Vagina (tissue), 2 donors: ENCODE measurements at places on chromosomes 6 and 20.

GRCh38 chr6:75480425-75480824 lies 13.2 kb downstream of the FILIP1 start:
- DNase-seq: no peak

DNA sequence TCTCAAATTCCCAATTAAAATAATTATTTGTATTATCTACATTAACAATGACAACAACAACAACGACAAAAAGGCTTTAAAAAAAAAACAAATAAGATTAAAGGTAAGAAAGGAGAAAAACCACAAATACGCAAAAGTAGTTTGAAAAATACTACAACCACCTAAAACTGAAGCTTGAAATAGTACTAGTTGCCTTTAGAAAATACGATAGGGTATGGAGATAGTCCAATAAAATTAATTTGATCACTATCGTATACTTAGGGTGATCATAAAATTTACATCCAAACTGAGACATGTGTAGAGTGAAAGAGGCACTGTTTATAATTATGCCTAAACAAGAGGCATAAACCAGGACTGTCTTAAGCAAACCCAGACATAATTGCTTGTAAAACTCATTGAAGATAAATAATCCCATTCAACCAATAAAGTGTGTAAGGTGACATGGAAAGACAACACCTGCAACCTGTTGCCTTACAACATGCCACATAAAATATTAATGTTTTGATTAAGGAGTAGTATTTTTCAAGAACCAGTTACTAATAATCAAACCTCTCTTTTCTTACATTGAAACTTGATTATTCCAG lies 22.7 kb downstream of the REPS1 start:
- no peak for DNase-seq

GRCh38 chr20:19692685-19693119 lies 65.4 kb upstream of the RIN2 start:
- no peak for DNase-seq

DNA sequence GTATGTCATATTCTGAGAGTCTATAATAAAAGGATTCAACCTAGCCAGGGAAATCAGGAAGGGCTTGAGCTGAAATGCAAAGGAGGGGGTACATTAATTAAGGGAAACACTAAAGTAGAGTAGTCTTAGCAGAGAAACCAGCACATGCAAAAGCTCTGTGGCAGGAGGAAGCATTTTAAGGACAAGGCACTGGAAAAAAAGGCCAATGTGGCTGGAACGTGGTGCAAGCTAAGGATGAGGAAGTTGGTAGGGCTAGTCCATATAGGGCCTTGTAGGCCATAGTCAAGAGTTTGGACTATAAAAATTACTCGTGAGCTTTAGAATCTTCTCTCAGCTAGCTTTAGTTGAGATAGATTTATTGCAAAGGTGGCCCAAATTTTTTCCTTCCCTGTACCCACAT lies 75.2 kb upstream of the TOP1 start:
- no peak for DNase-seq

- no peak for DNase-seq
Observed at GRCh38 chr6:161536224-161536630, 262.4 kb upstream of the AGPAT4 start.

DNA sequence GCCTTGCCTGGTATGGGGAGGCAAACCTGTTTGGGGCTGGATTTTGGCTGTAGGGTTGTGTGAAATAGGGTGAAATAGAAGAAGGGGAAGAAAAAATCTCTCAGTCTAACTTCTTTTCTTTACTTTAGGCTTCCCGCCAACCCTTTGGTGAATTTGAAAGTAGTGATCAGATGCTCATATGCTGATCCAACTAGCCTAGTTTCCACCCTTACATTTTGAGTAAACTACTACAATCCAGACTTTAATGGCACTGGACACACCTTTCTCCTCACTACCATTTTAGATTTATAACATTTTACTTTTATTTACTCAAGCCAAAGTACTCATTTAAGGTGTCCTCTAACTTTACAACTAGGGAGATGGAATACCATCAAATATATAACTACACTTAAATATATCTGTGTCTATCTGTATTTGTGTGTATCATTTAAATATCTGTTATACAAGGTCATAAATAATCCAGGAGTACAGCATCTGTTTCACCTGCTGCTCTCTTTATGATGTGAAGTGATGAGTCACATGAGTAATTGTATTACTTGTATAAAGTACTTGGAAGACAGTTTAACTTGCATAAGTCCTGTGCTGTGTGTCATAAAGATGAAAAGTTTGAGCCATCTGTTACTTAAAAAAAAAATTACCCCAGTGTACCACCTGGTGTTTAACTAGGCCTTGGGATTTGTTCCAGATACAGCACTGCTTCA lies 172.1 kb downstream of the CDKAL1 start:
- no peak for DNase-seq

- DNase-seq: peak; percentile 47
Observed at GRCh38 chr20:23167431-23167830, 81.3 kb upstream of the CD93 start.

- DNase-seq: no peak
Observed at GRCh38 chr6:43804550-43805223, 34.7 kb downstream of the VEGFA start.

- peak; percentile 92 for DNase-seq
Observed at GRCh38 chr6:170179616-170180324, 111.1 kb downstream of the DLL1 start.

- DNase-seq: no peak
Observed at GRCh38 chr6:45569210-45569945, 191.6 kb upstream of the SUPT3H start.

- DNase-seq: no peak
Observed at GRCh38 chr6:11613336-11613735, 75.8 kb downstream of the TMEM170B start.

GRCh38 chr6:158009114-158009891 lies 27.6 kb downstream of the SYNJ2 start:
- no peak for DNase-seq

DNA sequence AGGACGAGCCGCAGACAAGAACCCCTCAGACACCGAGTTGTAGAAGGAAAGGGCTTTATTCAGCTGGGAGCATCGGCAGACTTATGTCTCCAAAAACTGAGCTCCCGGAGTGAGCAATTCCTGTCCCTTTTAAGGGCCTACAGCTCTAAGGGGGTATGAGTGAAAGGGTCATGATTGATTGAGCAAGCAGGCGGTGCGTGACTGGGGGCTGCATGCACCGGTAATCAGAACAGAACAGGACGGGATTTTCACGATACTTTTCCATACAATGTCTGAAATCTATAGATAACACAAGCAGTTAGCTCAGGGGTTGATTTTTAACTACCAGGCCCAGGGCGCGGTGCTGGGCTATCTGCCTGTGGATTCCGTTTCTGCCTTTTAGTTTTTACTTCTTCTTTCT lies 226.4 kb upstream of the PLCB4 start:
- no peak for DNase-seq

GRCh38 chr6:137723273-137724017 lies 143.6 kb upstream of the TNFAIP3 start:
- DNase-seq: no peak

DNA sequence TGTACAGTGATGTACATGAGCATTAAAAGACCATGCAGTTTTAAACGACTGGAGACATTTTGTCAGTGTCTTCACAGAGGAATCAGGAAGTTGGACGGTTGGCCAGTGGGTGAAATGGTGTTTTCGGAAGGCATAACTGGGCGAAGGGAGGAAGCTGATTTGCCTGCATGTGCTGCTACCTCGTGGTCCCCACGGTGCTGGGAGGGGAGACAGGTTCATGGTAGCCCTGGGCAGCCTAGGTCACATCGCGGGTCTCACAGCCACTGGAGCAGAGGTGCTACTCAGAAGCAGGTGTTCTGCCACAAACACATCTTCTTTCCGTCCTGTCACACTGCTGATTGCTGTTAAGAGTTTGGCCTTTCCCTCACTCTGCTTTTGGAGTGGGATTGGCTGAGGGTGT lies 35.2 kb downstream of the HIVEP1 start:
- DNase-seq: no peak

GRCh38 chr6:128039543-128039942 lies 138.7 kb upstream of the THEMIS start:
- DNase-seq: no peak

DNA sequence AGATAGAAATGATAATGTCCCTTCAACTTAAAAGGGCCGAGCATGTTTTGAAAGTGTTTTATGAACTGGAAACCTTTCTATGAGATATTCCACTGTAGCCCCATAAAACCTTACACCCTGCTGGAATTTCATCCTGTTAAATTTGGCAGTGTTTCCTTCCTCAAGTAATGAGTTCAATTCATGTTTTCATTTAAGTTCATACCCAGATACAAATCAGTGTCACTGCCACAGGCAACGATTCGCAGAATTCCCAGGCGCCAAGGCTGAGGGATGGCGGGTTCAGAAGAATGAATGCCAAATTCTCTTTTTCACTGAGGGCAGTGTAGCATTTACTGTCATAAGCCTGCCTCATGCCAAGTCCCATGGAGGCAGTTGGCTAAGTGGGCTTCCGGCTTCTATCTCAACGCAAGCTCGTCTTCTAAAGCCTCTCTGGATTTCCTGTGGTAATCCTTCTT lies 511.8 kb upstream of the ID4 start:
- no peak for DNase-seq

DNA sequence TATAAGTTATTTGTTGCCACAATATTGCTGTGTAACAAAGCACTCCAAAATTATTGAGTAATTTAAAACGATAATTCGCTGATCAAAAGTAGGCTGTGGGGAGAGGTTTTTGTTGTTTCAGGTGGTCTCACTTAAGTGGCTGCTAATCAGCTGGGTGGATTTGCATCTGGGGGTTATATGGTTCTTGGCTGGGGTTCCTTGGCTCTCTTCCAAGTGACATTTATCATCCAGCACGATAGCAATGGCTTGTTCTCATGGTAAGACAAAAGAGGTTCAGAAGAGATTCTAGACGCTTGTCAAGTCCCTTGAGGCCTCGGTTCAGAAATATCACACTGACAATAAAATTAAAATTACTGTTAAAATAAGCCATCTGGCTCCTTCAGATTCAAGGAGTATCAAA lies 1648.8 kb downstream of the GRIK2 start:
- no peak for DNase-seq

GRCh38 chr6:40135491-40136072 lies 201.3 kb upstream of the MOCS1 start:
- DNase-seq: no peak

DNA sequence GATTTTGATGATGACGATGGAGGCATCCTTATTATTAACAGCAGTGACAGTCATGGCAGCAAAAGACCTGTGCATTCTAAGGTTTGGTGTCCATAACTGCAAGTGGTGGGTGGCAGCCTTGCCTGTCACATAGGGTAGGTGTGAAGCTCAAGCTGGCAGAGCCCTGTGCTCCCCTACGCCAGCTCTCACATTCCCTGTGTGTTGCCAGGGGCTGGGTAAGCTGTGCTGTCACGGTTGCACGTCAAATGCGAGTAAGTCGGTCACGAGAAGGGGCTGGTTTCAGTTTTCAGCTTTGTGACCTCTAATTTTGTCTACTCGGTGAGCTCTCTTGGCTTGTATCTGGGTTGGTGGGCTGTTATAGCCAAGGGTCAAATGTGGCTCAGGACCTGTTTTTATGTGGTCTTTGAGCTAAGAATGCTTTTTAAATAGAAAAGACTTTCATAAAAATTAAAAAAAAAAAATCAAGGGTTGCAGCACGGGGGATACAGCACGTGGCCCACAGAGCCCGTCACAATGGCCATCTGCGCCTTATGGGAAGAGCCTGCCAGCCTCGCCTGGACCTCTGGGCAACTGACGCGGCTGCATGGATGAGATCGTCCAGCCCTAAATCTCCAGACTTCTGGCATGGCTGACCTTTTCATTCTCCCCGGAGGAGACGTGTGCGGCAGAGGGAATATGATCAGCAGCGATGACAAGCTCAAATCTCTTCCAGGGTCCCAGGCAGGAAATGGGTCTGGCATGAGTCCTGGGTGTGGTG lies 148.5 kb downstream of the PHACTR3 start:
- DNase-seq: no peak
